ENCODE measurements at places on chromosomes 7 and 10. TPM values are rescaled to one million over a fixed set of nuclear protein-coding genes. Genes with fewer than 3 reads are reported as not detected.

Gene CTTNBP2
- total RNA-seq = 16.5 TPM

Gene EN2
- not detected for total RNA-seq

Gene ANKRD1
- 1.3 TPM for total RNA-seq

Gene CPA4
- total RNA-seq = 0.41 TPM

Gene CALY
- total RNA-seq = not detected

Gene TRPV6
- 5.2 TPM for total RNA-seq

Gene KLF14
- total RNA-seq = 1.2 TPM

Gene NPTX2
- 2.3 TPM for total RNA-seq

Gene MMP21
- total RNA-seq = 0.23 TPM

Gene LIPN
- not detected for total RNA-seq

Gene DLD
- total RNA-seq = 74.3 TPM

Gene KMT2C
- 74.2 TPM for total RNA-seq

Gene SLC4A2
- 110 TPM for total RNA-seq

Gene ADAM12
- 54.4 TPM for total RNA-seq

Gene NODAL
- total RNA-seq = not detected

Gene POLR2J2
- total RNA-seq = 4.4 TPM

Gene NAT16
- total RNA-seq = not detected

Gene HOXA6
- 72.5 TPM for total RNA-seq

Gene PON1
- 0.12 TPM for total RNA-seq

Gene HMX2
- total RNA-seq = 0.99 TPM

Gene UBE2H
- total RNA-seq = 102 TPM

Gene PPRC1
- total RNA-seq = 17.2 TPM

Gene ENTPD1
- total RNA-seq = 28.9 TPM

Gene PILRA
- total RNA-seq = 6.1 TPM

Gene PRLHR
- total RNA-seq = not detected

Gene SEPTIN7
- total RNA-seq = 157 TPM

Gene COL28A1
- total RNA-seq = 4.8 TPM

Gene MMD2
- not detected for total RNA-seq

Gene SFRP4
- 11.2 TPM for total RNA-seq
